ENCODE measurements at places on chromosomes 7 and 10.
A peak's percentile ranks its signal among the peaks of the same experiment; 100 is the strongest.

GRCh38 chr7:98354511-98355249 is 46.2 kb downstream of the BAIAP2L1 start:
- no peak for DNase-seq

DNA sequence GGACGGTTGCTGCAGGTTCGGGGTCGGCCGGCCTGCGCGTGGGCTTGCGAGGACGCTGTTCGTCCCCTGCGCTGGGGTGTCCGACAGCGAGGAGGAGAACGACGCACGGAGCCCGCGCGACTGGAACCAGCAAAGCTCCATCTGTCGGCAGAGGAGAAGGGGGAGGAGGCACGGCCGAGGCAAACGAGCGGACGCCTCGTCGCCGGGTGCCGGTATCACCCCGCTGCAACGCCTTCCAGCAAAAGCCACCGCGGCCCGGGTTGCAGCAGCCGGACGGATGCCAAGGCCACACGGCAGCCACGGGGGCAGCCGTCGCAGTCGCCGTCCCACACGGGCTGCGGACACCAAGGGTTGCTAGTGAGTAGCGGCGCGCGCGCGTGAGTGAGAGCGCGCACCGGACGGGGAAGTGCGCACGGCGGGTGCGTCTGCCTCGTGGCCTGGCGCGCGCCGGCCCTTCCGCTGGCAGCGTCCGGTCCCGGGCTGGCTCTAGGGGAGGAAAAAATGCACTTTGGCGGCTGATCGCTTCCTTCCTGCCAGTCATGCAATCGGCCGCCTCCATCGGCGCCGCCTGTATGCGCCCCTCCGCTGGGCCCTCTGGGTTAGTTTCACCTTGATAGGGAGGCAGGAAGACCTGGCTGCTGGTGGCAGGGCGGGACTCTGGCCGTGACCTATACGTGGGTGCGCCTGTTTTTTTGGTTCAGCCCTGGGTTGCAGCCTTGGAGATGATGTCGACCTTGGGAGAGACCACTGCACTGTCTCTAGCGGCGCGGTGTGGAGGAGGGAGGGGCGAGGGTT is 434 bp downstream of the STAMBPL1 start:
- DNase-seq: peak; percentile 30

DNA sequence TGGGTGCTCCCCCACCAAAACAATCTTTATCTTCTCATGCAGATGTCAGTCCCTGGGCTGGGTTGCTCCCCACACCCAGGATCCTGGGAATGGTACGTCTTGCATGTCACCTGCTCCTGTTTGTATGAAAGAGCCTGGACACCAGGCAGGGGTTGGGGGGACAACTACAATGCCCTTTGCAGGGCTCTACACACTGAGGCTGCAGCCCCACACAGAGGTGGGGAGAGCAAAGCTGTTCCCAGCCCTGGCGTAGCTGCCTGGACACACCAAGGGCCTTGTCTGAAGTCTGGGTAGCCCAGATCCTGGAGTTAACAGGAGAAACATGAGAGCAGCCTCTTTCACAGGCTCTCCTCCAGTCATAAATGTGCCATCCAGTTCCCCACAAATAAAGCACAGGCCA is 61.2 kb upstream of the TMEM72 start:
- no peak for DNase-seq

DNA sequence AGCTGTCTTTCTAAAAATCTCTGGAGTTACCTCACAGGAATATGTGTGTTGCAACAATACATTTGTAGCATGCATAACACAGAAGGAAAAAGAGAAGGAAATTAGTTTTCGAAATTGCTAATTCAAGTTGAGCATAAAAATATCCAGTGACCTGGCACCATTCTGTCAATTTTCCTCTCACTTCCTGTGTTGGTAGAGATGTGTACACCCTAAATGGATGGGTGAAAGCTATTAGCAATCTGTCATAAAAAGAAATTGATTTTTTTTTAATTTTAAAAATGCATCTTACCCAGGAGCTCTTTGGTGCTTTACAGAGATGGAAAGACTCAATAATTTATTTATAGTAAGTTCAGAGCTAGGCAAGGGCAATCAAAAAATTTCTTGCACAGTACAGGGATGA is 333.3 kb upstream of the TMEM229A start:
- no peak for DNase-seq

- no peak for DNase-seq
Observed at GRCh38 chr7:85883-86515, 106.4 kb upstream of the FAM20C start.

DNA sequence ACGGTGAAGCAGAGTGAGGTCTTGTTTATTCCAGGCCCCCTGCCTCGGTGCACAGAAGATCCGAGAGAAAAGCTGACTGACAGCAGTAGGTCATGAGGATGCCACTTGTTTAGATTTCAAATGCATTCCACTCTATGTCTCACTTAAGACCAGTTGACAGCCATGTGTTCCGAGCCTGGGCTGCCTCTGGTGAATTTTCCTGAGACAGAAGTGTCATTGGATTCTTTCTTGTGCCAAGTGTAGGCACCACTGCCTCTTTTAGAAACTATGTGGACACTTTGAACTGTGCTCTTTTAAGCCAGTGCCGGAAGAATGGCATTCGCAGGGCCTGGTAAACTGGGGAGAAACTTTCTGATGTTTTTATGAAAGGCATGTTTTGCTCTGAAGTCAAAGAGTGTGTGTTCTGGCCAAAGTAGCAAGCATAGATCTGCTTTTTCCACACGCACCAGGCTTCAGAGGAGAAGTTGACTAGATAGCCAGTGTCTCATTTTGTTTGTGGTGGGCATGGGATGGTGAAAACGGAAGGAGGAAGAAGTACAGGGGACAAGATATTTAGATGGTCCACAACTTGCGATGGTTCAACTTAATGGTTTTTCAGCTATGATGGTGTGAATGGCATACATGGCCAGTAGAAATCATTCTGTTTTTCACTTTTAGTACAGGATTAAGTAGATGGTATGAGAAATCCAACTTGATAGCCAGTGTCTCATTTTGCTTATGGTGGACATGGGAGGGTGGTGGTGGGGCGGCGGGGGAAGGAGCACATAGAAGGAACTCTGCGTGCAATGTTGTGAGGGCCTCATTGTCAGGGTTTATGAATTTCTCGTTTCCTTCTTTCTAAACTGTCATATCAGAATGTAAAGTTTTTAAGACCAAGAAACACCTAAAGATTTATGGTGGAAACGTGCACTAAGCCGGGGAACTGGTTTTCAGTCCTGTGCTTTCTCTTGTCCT is 41.5 kb downstream of the CYP17A1 start:
- no peak for DNase-seq

DNA sequence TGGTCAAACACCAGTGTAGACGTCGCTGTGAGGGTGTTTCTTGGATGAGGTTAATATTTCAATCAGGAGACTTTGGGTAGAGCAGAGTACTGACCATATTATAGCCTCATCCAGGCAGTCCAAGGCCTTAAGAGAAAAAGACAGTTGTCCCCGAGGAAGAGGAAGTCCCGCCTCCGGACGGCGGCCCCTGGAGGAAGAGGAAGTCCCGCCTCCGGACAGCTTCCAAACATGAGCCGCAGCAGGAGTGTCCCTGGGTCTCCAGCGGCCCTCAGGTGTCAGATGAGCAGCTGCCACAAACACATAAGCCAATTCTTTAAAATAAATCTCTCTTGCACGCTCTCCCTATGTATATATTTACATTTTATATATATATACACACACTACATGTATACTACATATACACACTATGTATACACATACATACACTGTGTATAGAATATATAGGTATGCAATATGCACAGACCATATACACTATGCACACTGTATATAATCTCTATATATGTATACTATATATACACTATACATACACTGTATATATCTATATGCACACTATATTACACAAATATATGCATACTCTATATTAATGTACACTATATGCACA is 37.5 kb downstream of the PWWP2B start:
- DNase-seq: no peak

GRCh38 chr7:51457079-51457478 is 140.5 kb upstream of the COBL start:
- no peak for DNase-seq

GRCh38 chr10:58574058-58574457 is 61.4 kb downstream of the BICC1 start:
- DNase-seq: no peak

- no peak for DNase-seq
Observed at GRCh38 chr10:28684986-28685580, 7.8 kb downstream of the BAMBI start.

- no peak for DNase-seq
Observed at GRCh38 chr10:11245095-11245479, 227.4 kb downstream of the CELF2 start.

- no peak for DNase-seq
Observed at GRCh38 chr7:131927770-131928423, 371.5 kb upstream of the PODXL start.

- no peak for DNase-seq
Observed at GRCh38 chr10:9922126-9922870, 1095.4 kb upstream of the CELF2 start.

DNA sequence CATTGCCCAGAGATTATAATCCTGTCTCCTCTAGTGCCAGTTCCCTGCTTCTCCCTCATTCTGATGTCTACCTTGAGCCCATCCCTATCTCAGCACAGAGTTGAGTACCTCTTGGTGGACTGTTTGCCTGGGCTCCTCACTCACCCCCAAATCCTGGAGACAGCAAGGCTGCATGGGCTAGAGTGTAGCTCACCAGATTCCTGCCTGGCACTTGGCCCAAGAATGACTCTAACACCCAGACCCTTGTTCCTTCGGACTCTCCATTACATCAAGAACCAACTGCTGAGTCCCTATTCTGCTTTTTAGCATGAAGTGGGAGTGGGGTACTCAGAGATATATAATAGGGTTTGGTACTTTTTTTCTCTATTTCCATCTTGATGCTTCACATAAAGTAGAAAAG is 22.1 kb downstream of the FAM13C start:
- no peak for DNase-seq

DNA sequence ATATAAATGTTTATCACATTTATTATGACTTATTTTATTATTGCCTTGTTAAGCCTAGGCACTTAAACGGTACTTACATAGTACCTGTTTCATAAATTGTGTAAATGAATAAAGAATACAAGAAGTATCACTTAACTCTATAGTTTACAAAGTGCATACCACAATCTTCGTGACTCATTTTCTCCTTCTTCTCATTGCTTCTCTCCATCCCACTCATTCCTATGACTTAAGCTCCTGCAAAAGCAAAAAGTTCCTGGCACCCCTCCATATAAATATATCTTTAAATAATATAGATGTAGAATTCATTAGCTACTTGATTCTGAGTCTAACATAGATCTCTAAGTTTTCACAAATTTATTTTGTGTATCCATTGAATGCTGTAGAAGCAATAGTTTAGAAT is 1382.0 kb upstream of the CELF2 start:
- DNase-seq: no peak

GRCh38 chr7:25409897-25410636 is 181.8 kb upstream of the NPVF start:
- no peak for DNase-seq
